ENCODE measurements at places on chromosomes 6 and 20.

DNA sequence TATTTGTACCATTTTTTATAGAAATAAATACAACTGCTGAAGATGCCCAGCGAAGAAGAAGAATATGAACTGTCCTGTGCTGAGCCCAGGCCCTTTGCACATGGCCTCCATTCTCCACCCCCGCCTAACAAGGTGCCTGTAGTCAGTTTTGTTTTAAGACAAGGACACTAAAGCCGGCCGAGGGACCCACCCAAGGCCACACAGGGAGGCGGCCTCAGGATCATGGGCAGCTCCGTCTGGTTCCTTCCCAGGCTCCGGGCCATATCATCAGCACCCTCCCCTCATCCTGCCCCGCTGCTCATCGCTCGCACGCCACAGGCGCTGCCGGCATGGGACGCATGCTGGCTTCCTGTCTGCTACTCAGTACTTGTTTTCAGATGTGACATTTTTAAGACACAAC is 21.3 kb downstream of the PSMG4 start:
- DNase-seq = no peak

- no peak for DNase-seq
Measured at GRCh38 chr6:89527634-89528033, 94.7 kb downstream of the ANKRD6 start.

DNA sequence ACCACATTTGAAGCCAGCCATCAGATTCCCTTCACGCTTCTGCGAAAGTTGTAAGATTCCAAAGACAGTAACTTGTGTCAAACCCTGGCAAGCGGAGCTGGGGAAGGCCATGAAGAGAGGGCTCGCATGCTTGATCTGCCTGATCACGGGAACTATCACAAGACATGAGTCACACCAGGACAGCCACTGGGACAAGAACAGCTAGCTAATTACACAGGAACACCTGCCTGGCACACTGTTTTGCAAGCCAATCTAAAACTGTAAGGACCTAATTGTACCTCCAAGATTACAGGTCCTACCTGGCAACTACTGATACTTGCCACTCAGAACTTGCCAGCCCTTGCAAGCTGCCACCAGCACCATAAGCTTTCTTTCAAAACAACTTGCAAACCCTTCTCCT is 289.3 kb downstream of the KIF16B start:
- DNase-seq = no peak

DNA sequence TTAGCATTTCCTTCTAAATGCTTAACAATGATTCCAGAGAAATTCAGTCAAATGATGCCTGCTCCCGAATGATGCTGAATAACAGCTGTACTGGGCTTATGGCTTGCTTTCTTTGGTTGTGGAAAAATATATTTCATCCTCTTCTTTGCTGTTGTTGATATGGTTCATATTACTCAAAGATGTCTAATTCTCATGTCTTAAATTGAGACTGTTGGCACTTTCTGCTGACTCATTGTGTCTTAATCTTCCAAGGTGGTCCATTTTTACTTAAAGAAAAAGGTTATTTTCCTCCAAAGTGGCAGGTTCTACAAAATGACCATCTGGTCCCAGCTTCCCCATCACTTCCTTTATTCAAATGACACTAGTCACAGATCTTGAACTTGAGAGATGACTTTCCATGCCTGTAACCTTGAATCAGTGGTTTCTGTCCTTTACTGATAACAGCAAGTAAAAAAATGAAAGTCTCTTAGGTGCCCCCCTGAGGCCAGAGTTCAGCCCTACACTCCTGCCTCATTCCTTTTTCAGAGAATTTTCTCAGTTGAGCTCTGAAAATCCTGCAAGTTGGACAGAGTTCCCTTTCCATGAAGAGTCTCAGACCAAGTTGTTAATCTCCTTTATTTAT is 6.9 kb downstream of the SNAP25 start:
- DNase-seq = no peak

GRCh38 chr20:40925829-40926510 is 102.7 kb upstream of the TOP1 start:
- DNase-seq = no peak

GRCh38 chr6:32070814-32071543 is 32.8 kb downstream of the CYP21A2 start:
- DNase-seq = no peak

DNA sequence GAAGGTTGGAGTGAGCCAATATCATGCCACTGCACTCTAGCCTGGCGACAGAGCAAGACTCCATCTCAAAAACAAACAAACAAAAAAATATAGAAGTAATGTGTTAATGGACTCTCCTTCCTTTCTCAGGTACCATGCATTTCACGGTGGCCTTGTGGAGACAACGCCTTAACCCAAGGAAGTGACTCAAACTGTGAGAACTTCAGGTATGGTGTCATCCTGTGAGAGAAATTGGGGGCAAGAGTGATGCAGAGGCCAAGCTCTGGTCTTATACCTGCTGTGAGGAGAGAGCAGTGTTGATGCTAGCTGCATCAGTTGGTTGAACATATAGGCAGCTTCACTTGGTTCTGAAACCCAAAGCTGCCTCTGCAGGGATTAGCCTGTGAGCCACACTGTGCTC is 6.2 kb downstream of the ITCH start:
- DNase-seq = no peak

All from activated CD4-positive, CD25-positive, alpha-beta regulatory T cell treated with anti-CD3 and anti-CD28 coated beads, Interleukin-2, amount 50 U/mL, for 16 hours (primary cell).